ENCODE measurements at places on chromosomes 12 and 14. TPM values are rescaled to one million over a fixed set of nuclear protein-coding genes. Genes with fewer than 3 reads are reported as not detected.

Gene ERG28
- 22.0 TPM for polyA plus RNA-seq

Gene PIANP
- polyA plus RNA-seq, result 1.7 TPM

GRCh38 chr12:27337376-27337775 is 4.7 kb downstream of the BMAL2 start:
- peak; percentile 6 for DNase-seq

DNA sequence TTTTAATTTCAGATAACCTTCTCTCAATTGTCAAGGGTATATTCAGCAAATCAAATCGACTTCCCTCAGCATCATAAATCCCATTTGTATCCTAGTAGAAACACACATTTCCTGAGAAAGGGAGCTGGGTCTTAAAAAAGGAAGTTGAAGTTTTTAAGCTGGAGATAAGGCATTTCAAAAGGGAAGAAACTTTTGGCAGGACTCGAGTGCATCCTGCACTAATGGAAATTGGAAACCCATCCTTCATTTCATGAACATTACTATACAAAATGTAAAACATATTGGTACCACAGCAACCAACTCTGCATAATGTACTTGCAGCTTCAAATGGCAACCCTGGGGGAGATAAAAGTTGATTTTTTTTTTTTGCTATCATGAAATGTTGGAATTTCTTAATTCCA is 23.7 kb upstream of the TMCC3 start:
- no peak for DNase-seq

GRCh38 chr14:65132855-65133254 is 30.5 kb upstream of the MAX start:
- peak; percentile 85 for DNase-seq

Gene ERP27
- 0.12 TPM for polyA plus RNA-seq

GRCh38 chr14:70856851-70857495 is 47.7 kb upstream of the MAP3K9 start:
- no peak for DNase-seq

Gene MMP19
- polyA plus RNA-seq, result 0.54 TPM

Data from small intestine (tissue), 16 donors.